Naive thymus-derived CD4-positive, alpha-beta T cell (primary cell): ENCODE measurements at places on chromosomes 13 and 19. TPM values are rescaled to one million over a fixed set of nuclear protein-coding genes. Genes with fewer than 3 reads are reported as not detected.

The ADGRE2 gene
- polyA plus RNA-seq: 0.08 TPM

The CRTC1 gene
- 0.97 TPM for polyA plus RNA-seq

The SLC15A1 gene
- polyA plus RNA-seq: not detected

The LILRB2 gene
- polyA plus RNA-seq: 0.12 TPM

The ACP7 gene
- not detected for polyA plus RNA-seq

The ATP8A2 gene
- 0.70 TPM for polyA plus RNA-seq

The AMH gene
- polyA plus RNA-seq: not detected

The CCDC8 gene
- not detected for polyA plus RNA-seq

The NLRP5 gene
- not detected for polyA plus RNA-seq

The LRRC25 gene
- polyA plus RNA-seq: 0.44 TPM

The TIMM44 gene
- polyA plus RNA-seq: 22.8 TPM

The VSTM2B gene
- not detected for polyA plus RNA-seq

The FPR3 gene
- not detected for polyA plus RNA-seq

The CTU1 gene
- polyA plus RNA-seq: 6.3 TPM

The PALM gene
- polyA plus RNA-seq: not detected

The CYP2A6 gene
- polyA plus RNA-seq: not detected

The ZNF480 gene
- 29.0 TPM for polyA plus RNA-seq

The ZNF560 gene
- not detected for polyA plus RNA-seq

The GET3 gene
- polyA plus RNA-seq: 50.4 TPM

The RASIP1 gene
- 0.12 TPM for polyA plus RNA-seq

The ZNF98 gene
- not detected for polyA plus RNA-seq

The SIGLEC12 gene
- 0.09 TPM for polyA plus RNA-seq

The CLEC17A gene
- 0.13 TPM for polyA plus RNA-seq

The ATXN8OS gene
- not detected for polyA plus RNA-seq

The BABAM1 gene
- 110 TPM for polyA plus RNA-seq

The TMEM221 gene
- polyA plus RNA-seq: not detected

The MYH14 gene
- polyA plus RNA-seq: not detected

The NKG7 gene
- polyA plus RNA-seq: 8.9 TPM

The ACP4 gene
- polyA plus RNA-seq: not detected

The LIM2 gene
- not detected for polyA plus RNA-seq

The SYCN gene
- not detected for polyA plus RNA-seq

The ATP4A gene
- polyA plus RNA-seq: not detected

The COLGALT1 gene
- 23.8 TPM for polyA plus RNA-seq

The C19orf67 gene
- polyA plus RNA-seq: not detected

The YJEFN3 gene
- polyA plus RNA-seq: not detected

The NDUFB7 gene
- polyA plus RNA-seq: 194 TPM

The ZNF90 gene
- polyA plus RNA-seq: 2.4 TPM

The NOTCH3 gene
- not detected for polyA plus RNA-seq

The ZNF431 gene
- polyA plus RNA-seq: 15.4 TPM

The NOVA2 gene
- not detected for polyA plus RNA-seq

The PPM1N gene
- 2.8 TPM for polyA plus RNA-seq

The RNF6 gene
- 57.4 TPM for polyA plus RNA-seq

The ISOC2 gene
- 25.9 TPM for polyA plus RNA-seq

The OR4F17 gene
- polyA plus RNA-seq: not detected

The SIAH3 gene
- 0.13 TPM for polyA plus RNA-seq

The B3GNT8 gene
- 0.37 TPM for polyA plus RNA-seq

The GNA15 gene
- not detected for polyA plus RNA-seq

The CGB7 gene
- polyA plus RNA-seq: not detected

The PINLYP gene
- 0.49 TPM for polyA plus RNA-seq

The KIR3DL2 gene
- 1.5 TPM for polyA plus RNA-seq

The ZNF223 gene
- polyA plus RNA-seq: 1.7 TPM

The TEAD2 gene
- not detected for polyA plus RNA-seq

The DAND5 gene
- polyA plus RNA-seq: not detected

The KLK12 gene
- polyA plus RNA-seq: not detected

The CABP5 gene
- not detected for polyA plus RNA-seq

The ERICH4 gene
- not detected for polyA plus RNA-seq
